ENCODE measurements at places on chromosomes 1 and 21.

GRCh38 chr1:53641481-53642214, 97.3 kb downstream of the GLIS1 start:
- DNase-seq, result no peak

DNA sequence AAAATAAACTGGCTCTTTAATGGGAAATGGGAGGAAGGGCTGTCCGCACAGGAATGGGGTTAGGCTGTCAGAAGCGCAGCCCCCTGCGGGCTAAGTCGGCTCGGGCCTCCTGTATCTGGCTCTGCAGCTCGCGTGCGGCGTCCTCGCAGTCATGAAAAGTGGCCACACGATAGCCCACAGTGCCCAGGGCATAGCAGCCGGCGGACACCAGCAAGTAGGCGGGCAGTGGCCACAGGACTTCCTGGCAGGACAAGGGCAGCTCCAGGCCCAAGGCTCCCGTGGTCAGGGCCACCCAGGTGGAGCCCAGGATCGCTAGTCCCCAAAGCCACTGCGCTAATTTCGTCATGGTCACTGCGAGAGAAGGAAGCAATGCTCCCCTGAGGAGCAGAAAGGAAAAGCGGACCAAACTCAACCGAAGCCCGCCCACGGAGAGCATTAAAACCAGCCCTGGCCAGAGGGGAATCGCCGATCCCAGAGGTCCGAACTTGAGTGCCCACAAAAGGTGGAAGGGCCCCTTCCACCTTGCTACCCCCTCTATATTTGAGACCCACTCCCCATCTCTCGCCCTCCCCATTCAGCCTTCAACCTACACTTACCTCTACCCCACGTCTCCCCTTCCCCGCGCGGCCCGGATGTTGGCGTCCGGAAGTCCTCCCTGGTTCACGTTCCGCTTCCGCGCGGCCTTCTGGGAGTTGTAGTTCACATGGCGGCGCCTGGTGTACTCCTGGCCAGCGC, at the start of gene DPM3:
Gene DPM3, minus strand, starts transcription at position 637 of the 735 bp plus-strand sequence. Its CDS starts 291 bp downstream, at position 346.
- peak; percentile 59 for DNase-seq

DNA sequence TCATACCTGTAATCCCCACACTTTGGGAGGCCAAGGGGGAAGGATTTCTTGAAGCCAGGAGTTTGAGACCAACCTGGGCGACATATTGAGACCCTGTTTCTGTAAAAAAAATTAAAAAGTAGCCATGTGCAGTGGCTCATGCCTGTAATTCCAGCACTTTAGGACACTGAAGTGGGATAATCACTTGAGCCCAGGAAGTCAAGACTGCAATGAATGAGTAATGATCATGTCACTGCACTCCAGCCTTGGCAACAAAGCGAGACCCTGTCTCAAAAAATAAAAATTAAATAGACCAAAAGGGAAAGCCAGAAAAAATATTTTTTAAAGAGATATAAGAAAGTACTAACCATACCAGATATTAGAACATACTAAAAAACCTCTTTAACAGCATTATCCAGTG, 44.7 kb upstream of the LYPLAL1 start:
- DNase-seq, result no peak

DNA sequence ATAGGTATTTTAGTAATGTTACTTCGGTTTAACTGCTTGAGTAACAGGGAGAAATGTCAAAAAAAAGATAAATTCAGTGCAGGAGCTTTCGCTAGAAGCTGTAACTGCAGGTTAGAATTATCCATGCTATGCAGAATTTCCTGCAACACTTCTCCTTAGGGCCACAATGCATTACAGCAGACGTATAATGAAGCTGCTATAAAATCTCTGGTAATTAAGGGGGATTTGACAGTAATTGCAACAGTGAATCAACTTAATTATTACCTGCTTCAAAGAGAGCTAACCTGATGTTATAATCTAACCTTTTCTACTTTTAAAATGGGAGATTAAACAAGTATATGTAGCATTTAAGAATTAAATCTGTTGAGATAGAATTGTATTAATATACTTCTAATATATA, 92.6 kb downstream of the ATG4C start:
- DNase-seq, result no peak

DNA sequence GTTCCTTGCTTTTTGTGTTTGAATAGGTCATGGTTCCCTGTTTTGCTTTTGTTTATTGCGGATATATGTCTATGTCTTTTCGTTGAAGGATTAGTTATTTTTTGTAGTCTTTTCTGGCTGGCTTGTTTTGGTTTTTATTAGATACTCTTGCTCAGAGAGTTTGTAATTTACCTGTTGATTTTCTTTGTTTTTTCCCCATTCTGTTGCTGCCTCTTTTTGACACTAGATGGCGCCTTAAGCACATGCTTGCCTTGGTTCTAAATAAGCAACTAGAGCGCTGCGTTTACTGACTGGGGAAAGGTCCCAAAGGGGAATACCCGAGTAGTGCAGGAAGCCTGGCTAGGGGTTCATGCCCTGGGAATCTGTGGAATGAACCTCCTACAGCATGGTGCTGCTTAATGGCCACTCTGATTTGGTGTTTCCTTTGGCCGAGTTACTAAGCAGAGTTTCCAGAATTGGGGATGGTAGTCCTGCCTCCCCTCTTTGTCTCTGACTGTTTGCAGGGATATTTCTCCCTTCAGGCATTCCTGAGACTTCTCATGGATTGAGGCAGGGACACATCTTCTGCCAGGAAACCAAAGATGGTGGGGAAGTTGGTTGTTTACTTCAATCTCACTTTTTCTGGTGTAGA, 143.2 kb downstream of the PTPRU start:
- no peak for DNase-seq

GRCh38 chr1:240116831-240117769, 25.4 kb downstream of the FMN2 start:
- DNase-seq, result no peak

DNA sequence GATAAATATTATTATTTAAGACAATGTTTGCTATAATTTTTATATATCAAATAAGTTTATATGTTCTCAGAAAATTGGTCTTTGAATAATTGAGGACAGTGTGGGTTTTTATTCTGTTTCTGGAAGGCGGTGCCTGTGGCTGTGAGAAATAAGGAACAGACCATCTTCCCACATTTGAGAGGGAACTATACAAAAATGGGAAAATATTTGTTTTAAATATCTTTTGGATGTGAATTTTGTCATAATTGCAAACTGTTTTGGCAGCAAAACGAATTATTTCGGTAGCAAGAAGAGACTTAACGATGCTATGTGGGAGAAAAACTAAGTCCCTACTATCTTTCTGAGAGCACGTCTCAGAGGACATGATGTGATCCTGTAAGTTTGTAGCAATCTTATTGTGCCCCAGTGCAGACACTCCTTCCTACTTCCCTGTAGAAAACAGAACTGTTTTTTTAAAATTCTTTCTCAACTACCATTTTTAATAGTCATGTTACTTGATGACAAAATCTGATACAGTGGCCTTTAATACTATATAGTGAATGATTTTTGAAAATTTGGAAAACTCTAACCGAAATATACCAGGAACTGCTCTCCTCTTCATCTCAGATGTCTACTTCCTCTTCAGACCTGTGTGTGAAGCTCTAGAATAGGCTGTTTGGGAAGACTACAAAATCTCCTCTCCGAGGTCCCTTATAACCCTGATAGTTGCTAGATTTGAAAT, 25.4 kb downstream of the PTPRC start:
- no peak for DNase-seq

DNA sequence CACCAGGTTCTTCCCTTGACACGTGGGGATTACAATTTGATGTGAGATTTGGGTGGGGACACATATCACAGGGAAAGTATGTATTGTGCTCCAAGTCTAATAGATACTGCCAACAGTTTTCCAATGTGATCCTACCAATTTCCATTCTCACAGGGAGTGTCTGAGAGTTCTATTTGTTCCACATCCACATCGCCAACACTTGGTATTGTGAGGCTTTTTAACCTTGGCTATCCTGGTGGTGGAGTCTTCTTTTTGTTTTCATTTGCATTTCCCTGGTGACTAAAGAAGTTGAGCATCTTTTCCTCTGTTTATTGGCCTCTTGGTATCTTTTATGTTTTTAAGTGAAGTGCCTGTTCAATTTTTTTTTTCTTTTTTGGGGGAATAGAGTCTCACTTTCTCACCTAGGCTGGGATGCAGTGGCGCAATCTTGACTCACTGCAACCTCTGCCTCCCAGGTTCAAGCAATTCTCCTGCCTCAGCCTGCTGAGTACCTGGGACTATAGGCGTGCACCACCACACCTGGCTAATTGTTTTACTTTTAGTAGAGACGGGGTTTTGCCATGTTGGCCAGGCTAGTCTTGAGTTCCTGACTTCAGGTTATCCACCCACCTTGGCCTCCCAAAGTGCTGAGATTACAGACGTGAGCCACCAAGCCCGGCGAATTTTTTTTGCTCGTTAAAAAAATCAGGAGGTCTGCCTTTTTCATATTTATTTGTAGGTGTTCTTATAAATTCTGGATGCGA, 15.9 kb upstream of the PADI1 start:
- DNase-seq, result no peak

- DNase-seq, result peak; percentile 45
These were observed 254.4 kb upstream of the GJB5 start for GRCh38 chr1:34500451-34500850.

DNA sequence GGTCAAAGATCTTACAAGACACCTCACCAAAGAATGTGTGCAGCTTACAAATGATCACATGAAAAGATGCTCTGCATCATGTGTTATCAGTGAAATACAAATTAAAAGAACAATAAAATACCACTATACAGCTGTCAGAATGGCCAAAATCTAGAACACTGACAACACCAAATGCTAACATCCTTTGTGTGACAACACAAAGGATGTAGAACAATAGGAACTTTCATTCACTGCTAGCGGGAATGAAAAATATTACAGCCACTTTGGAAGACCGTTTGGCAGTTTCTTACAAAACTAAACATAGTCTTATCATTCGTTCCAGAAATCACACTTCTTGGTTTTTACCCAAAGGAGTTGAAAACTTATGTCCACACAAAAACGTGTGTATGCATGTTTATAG, 20.6 kb upstream of the SELP start:
- DNase-seq, result no peak

DNA sequence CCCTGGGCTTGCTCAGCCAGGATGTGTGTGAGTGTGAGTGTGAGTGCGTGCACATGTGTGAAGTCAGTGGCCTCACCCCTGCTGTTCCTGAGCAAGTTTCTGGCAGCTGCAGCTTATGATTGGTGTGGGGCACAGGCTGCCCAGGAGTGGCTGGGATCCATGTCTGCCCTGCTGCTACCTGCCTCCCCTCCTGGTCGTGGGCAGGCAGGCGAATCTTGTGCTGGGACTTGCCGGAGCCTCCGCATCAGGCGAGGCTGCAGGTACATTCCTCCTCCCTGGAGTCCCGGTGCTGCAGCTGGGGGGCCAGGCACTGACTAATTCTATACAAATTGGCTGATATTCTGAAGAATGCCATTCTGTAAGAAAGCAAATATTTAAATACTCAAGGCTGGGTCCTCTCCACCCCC, 85.6 kb upstream of the WNT4 start:
- no peak for DNase-seq

DNA sequence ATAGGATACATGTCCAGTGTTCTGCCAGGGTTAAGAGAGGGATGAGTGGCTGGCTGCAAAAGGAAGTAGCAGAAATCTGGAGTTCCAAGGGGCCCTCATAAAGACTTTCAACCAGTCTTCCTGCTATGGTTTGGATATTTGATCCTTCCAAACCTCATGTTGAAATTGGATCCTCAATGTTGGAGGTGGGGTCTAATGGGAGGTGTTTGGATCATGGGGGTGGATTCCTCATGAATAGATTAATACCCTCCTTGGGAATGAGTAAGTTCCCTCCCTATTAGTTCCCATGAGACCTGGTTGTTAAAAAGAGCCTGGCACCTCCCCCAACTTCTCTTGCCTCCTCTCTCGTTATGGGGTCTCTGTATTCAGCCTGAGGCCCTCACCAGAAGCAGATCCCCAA, 10.1 kb upstream of the GNG12 start:
- no peak for DNase-seq

DNA sequence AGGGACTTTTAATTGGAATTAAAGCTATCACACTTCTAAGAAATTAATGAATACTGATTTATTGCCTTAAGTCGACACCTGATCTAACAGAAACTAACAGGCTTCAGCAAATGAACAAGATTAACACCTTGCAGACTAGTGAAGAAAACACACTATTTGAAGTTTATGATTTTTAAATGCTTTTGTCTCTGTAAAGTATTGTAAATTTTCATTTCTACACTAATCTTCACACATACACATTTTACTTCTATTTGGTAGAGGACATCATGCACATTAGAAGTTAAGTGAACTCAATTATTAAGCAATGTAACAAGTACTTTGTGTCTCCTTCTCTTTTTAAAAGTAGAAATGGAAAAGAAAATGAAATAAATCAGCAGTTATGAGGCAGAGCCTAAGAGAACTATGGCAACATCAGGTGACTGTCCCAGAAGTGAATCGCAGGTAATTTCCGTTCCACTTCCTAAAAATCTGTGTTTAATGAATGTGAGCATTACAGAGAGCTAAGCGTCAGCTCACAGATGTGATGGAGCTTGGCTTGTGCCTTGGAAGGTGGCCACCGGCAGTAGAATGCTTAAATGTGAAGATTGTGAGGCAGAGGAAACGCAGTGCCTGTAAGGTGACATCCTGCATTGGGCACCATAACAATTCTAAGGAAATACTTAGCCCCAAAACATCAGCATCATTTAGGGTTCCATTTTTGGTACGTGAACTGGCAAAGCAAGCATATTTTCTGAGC, 1.2 kb downstream of the PRMT2 start:
- no peak for DNase-seq

DNA sequence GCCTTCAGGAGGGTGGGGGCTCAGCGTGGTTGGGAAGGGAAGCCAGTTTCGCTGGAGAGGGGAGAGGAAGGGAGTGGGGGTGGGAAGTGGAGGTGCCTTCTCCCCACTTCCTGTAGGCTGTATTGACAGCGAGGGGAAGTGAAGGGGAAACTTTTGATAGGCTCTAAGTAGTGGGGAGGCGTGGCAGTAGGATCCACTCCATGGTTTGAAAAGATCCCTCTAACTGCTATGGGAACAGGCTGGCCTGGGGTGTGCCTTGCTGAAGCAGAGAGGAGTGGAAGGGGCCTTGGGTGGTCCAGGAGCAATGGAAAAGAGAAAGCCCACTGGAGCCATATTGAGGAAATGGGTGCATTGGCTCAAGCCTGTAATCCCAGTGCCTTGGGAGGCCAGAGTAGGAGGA, 20.2 kb downstream of the C1orf115 start:
- no peak for DNase-seq

DNA sequence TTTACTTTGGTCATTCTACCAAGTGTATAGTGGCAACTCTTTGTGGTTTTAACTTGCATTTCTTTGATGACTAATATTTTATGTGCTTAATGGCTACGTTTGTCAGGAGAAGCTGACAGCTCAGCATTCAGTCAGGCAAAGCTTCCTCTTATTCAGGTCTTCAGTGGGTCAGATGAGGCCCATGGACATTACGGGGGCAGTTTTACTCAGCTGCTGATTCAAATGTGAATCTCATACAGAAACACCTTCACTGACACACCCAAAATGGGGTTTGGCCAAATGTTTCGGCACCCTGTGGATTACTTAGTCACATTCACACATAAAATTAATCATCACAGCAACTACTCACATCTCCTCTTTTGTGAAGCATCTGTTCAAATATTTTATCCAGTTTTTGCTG, 104.9 kb upstream of the PLD5 start:
- no peak for DNase-seq

DNA sequence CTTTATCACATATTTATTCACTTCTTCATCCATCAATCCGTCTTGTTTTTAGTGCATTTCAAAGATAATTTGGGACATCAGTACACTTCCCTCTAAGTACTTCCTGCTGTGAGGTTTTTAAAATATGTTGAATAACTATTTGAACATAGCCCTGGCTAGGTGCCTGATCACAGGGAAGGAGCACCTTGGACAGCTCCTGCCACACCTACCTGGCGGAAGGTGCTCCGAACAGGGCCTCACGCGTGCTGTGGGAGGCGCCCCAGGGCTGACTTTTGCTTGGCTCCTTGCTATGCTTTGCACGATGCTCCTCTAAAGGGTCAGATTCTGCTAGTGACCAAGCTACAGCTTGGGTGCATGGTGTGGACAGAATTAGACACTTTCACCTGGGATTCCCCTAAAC, 4.9 kb upstream of the ATXN7L2 start:
- no peak for DNase-seq
